ENCODE measurements at places on chromosomes 7 and 10. TPM values are rescaled to one million over a fixed set of nuclear protein-coding genes. Genes with fewer than 3 reads are reported as not detected.

Gene SEC61G
- total RNA-seq: 249 TPM

Gene PKD2L1
- total RNA-seq: not detected

DNA sequence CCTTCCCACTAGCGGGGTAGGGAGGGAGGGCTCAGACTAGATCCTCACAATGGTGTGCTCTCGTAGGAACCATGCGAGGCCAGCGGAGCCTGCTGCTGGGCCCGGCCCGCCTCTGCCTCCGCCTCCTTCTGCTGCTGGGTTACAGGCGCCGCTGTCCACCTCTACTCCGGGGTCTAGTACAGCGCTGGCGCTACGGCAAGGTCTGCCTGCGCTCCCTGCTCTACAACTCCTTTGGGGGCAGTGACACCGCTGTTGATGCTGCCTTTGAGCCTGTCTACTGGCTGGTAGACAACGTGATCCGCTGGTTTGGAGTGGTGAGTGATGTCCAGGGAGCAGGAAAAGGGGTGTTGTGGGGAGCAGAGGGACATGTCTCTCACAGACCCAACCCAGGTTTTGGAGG is 5.6 kb downstream of the ZDHHC16 start:
- no peaks in the 10 kb centered on the region for H3K27me3 ChIP-seq
- peaks cover 59% of the 10 kb centered on the region for H3K36me3 ChIP-seq
- H3K4me3 ChIP-seq: no peak overlapping the region
- peak overlapping the region; percentile 20 for H3K27ac ChIP-seq
- H3K4me1 ChIP-seq: peaks cover 67% of the 10 kb centered on the region
- DNase-seq: no peak

DNA sequence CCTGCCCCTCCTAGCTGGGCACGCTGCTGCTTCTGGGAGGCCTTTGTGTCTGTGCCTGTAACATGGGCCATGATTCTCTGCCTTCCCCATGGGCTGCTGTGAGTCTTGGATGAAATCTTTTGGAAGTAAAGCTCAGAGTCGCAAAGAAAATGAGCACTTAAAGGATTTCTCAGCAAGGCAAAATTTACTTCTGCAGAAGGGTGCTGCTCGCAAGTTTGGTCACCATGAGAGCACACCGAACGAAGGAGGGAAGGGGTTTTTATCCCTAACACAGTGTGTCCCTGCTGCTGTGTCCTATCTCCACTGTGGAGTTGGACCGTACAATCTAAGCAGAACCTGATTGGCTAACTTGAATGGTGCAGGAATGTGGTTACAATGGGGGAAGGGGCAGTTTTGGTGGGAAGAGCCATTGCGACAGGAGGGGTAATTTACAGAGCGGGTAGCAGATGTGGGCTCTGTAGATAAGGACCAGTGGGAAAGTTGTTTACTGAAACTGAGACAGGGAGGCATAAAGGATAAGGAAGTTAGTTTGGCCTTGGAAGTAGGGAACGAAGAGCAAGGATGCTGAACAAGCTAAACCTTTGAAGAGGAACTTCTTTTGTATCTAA is 57.5 kb downstream of the FANK1 start:
- H3K4me3 ChIP-seq: no peak overlapping the region
- no peaks in the 10 kb centered on the region for H3K4me1 ChIP-seq

- no peak overlapping the region for H3K4me3 ChIP-seq
- H3K36me3 ChIP-seq: no peaks in the 10 kb centered on the region
- H3K27me3 ChIP-seq: no peaks in the 10 kb centered on the region
- no peak overlapping the region for H3K27ac ChIP-seq
- DNase-seq: no peak
- no peaks in the 10 kb centered on the region for H3K4me1 ChIP-seq
These were observed 243.1 kb downstream of the INHBA start for GRCh38 chr7:41459623-41460261.

DNA sequence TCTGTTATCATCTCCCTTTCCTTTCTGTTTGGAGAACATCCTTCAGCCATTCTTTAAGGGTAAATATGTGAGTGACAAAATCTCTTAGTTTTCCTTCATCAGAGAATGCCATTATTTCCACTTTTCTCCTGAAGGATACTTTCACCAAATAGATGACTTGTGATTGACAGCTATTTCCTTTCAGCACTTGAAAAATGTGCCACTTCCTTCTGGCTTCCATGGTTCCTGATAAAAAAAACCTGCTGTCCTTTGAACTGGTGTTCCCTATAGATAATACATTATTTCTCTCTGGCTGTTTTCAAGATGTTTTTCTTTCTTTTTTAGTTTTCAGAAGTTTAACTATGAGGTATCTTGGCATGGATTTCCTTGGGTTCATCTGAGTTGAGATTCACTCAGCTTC is 79.7 kb downstream of the TBXAS1 start:
- H3K27me3 ChIP-seq: no peaks in the 10 kb centered on the region
- no peaks in the 10 kb centered on the region for H3K36me3 ChIP-seq
- no peak overlapping the region for H3K4me3 ChIP-seq
- no peaks in the 10 kb centered on the region for H3K4me1 ChIP-seq
- no peak overlapping the region for H3K27ac ChIP-seq

Measured in esophagus squamous epithelium (tissue), 5 donors.